ENCODE measurements at places on chromosomes 12 and 14. TPM values are rescaled to one million over a fixed set of nuclear protein-coding genes. Genes with fewer than 3 reads are reported as not detected.

Gene TRIM9
- total RNA-seq = 3.8 TPM

- DNase-seq = no peak
Measured at GRCh38 chr14:50804181-50804721, 26.7 kb downstream of the NIN start.

DNA sequence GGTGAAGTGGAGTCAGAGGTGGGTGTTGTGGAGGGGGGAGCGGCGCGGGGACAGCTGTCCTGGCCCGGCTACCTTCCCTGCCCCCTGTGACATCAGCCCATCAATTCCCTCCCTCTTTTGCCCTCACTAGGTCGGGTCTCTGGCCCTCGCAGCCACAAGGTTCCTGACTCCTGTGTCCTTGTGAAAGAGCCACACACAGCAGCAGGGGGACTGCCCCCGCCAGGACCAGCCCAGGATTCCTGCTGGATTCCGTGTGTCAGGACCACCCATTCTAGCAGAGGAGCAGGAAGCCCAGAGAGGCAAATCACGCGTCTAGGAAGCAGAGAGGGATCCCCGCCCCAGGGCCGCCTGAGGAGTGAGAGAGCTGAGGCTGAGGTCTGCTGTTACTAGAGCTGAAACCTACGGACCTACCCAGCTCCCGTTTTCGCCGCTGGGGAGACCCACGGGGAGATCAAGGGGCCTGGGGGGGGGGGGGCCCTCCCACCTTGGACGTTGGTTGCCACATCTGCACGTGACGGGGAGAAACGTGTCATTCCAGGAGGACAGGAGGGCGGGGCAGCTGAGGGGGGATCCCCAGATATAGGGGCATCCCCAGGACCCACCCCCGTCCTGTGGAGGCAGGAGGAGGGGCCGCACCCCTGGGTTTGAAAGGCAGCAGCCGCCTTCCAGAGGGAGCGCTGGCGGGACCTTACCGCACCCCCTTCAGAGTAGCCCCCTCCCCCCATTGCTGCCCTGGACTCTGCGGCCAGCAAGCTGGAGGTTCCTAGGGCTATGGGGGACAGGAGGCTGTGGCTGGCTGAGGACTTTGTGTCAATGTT is 12.5 kb upstream of the INF2 start:
- peak; percentile 48 for DNase-seq

Gene ADGRD1
- 5.8 TPM for total RNA-seq

DNA sequence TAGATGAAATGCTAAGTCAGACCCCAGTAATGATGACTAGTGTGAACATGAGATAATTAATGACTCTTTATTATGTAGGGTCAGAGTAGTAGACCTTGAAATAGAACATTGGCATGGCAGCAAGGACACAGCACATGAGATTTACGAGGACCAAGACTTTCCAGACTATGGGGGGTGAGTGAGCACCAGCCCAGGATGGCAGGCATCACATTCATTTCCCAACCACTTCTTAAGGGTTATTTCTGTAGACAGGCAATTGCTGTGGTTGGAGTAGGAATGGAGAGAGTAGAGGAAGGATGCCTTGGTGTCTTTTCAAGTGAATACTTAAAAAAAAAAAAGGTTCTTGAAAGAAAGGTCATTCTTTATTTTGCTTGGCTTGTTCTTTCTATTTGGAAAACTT is 189.4 kb upstream of the DYRK2 start:
- no peak for DNase-seq

DNA sequence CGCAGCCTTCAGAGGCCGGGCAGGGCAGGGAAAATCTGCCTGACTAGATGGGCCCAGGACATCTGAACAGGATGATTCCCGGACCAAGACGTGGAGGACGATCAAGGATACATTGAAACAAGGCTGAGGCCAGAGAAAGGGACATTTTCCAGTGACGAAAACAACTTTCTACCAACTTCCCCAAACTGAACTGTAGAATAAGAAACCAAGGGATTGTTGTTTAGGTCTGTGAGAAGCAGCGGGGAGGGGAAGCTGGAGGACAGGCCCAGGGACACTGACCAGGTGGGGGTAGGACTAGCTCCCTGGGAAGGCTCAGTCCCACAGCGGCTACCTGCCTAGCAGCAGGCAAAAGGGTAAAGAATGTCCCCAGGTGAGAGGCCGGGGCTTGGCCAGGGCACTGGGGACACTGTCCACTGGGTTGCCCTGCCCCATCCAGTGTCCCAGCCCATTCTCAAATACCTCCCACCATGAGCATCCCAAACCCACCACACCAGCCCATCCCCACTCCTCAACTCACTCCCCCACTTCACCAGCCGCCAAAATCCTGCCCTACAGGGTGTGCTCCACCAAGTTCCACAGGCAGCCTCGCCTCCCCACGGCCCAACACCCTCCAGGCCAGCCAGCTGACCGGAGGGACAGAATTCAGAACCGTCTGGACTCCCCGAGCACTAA is 995 bp downstream of the TNFRSF1A start:
- no peak for DNase-seq

Gene SMCO2
- total RNA-seq = not detected

Gene PIWIL1
- total RNA-seq = 0.31 TPM

Gene LTBR
- 129 TPM for total RNA-seq

GRCh38 chr14:36439766-36440165 is 80.3 kb downstream of the NKX2-1 start:
- no peak for DNase-seq

Gene PTPRQ
- total RNA-seq = not detected

Gene CD4
- total RNA-seq = 4.3 TPM

GRCh38 chr14:95323917-95324316 is 4.2 kb upstream of the CLMN start:
- DNase-seq = no peak

DNA sequence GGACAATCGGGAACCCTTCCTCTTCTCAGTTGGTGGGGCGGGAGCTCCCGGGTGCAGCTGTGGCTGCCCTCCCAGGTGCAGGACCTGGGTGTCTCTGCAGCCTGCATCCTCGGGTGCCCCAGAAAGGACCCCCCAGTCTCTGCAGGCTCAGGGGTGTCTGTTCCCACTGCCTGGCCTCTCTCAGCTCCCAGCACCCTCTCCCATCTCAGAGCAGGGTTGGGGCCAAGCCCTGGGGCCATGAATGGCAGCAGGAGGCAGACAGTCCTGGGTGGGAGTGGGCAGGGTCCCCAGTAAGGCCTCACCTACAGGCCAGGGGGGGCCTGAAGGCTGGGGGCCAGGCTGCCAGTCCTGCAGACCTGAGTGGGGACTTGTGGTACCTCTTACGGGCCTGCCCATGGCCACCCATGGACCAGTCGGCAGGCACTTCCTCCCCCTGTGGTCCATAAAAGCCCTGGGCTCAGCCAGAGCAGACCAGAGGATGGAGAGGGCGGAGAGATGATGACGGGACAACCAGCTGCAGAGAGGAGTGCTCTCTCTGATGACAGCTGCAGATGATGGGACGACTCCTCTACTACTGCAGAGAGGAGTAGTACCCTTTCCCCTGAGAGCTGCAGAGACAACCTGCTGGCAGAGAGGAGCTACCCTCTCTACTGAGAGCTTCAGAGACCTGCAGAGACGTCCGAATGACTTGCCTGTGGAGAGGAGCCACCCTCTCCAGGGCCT is 26.6 kb downstream of the TCHP start:
- DNase-seq = no peak

- no peak for DNase-seq
Measured at GRCh38 chr12:52097045-52097666, 17.7 kb downstream of the SMIM41 start.

GRCh38 chr12:56071648-56072047 is 8.3 kb upstream of the ERBB3 start:
- DNase-seq = no peak

Gene MYH6
- total RNA-seq = not detected

Gene DTX1
- total RNA-seq = 1.2 TPM

DNA sequence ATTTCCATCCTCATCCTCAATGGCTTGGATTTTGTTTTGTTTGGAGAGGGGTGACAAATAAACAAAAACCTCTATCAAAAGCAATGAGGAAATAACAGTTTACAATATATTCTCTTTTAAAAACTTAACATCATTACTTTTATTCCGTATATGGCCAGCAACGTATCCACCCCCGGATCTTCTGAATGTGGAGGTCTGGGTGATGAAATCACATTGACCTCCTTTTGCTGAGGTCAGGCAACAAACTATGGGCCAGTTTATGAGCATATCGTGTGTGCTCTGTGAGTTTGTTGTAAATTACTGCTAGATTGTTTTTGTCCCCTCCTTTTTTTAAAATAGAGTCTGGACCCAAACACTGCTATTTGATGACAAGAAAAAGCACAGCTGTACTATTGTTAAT is 178.1 kb downstream of the BCAT1 start:
- DNase-seq = no peak

DNA sequence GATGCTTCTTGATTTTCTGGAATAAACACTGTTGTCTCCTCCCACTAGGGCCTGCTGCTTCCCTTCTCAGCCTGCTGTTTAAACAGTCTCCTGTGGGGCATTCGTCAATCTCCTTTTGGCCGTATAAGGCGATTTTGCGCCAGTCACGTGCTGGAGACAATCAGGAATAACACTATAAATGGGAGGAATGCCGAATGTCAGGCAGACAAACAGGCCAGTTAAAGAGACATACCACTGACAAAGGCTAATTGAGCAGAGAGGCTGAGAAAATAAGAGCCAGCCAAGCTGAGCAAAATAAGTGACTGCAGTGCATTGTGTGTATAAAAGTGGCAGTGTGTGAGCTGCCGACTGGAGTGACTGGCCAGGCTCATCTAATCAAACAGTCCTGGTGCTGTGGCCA is 23.3 kb downstream of the DMAC2L start:
- DNase-seq = peak; percentile 57

DNA sequence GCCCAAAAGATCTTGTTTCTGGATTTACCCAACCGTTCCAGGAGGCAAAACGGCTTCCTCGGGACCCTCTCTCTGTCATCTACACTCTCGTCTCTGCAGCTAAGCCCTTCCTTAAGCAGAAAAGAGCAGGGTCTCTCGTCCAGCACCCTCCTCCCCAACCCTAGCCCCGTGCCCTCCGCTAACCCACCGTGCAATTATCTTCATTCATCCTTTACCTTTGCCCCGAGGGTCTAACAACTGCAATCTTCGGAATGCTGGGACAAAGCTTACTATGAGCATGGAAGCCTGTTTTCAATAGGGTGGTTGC is 276 bp upstream of the BMAL2 start:
- no peak for DNase-seq

DNA sequence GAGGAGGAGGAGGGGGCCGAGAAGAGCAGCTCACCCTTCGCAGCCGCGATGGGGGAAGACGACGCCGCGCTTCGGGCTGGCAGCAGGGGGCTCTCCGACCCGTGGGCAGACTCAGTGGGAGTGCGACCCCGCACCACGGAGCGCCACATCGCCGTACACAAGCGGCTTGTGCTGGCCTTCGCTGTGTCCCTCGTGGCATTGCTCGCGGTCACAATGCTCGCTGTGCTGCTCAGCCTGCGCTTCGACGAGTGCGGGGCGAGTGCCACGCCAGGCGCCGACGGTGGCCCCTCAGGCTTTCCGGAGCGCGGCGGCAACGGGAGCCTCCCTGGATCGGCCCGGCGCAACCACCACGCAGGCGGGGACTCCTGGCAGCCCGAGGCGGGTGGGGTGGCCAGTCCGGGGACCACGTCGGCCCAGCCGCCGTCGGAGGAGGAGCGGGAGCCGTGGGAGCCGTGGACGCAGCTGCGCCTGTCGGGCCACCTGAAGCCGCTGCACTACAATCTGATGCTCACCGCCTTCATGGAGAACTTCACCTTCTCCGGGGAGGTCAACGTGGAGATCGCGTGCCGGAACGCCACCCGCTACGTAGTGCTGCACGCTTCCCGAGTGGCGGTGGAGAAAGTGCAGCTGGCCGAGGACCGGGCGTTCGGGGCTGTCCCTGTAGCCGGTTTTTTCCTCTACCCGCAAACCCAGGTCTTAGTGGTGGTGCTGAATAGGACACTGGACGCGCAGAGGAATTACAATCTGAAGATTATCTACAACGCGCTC is 745 bp downstream of the TRHDE start:
- no peak for DNase-seq

DNA sequence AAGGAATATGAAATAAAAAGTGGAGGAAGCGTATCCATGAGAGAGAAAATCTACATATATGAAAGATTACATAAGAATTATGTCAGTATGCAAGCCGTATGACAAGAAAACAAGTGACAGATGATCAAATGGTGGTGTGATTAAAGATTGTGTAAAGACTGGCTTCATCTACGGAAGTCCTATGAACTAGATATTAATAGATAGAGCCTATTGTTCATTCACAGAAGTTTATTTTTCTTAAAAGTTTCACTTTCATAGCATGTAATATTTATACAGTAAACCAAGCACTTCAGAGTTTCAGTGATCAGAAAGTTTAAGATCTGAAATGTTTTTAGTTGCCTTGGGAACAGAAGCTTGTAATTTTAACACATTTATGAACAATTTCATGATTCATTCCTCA is 84.5 kb downstream of the VRK1 start:
- no peak for DNase-seq
